Stimulated activated CD8-positive, alpha-beta memory T cell treated with anti-CD3 and anti-CD28 coated beads, Interleukin-4, amount 100 ng/mL, for 4 hours (primary cell): ENCODE measurements at places on chromosomes 3 and 15.

DNA sequence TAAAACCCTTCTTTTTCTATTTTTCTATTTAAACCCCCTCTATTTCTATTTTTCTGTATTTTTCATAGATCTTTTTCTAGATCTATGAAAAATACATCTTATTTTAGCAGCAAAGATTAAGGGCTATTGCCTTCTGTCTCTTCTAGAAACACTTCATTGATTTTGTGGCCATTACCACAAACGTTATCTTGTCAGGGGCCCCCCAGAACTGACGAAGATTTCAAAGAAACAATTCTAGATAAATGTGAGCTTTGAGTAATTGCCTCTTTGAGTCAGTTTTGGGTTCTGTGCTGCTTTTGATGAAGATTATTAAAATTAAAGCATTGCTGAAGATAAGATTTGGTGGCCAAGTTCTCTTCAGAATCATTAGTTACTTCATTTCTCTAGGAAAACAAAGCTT, 279.6 kb upstream of the PEX5L start:
- DNase-seq: no peak

GRCh38 chr3:42732829-42733459, 30.3 kb upstream of the HHATL start:
- DNase-seq: no peak

DNA sequence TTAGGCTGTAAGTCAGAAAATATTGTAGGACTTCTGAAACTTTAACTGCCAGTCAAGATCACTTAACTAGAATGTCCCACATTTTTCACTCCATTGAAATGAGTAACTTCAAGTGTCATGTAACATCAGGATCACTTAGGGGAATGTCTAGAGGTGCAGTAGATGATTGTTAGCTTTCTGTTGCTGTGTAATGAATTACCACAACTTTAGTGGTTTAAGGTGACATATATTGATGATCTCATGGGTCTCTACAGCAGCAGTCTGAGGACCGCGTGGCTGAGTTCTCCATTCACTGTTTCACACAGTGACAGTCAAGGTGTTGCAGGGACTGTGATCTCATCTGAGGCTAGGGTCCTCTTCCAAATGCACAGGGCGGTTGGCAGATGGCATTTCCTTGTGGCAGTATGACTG, 82.7 kb downstream of the SLC25A26 start:
- DNase-seq: no peak

- DNase-seq: no peak
These were observed 24.2 kb upstream of the LRRC34 start for GRCh38 chr3:169836942-169837275.

DNA sequence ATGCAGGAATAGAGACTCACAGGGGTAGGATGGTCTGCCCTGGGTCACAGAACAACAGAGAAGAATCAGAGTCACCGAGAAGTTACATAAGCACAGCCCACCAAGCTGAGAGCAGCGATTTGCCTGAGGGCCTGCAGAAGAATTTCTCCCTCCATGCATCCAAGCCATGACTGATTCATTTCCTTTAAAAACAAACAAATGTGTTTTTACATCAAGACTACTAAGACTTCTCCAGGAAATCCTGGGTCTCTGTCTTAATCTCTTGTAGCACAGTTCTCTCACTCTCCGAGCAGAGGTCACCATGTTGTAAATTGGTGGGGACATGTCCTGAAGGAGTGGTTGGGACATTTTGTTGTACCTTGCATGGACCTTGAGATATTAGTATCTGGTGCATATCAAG, 159.8 kb downstream of the THSD4 start:
- no peak for DNase-seq

DNA sequence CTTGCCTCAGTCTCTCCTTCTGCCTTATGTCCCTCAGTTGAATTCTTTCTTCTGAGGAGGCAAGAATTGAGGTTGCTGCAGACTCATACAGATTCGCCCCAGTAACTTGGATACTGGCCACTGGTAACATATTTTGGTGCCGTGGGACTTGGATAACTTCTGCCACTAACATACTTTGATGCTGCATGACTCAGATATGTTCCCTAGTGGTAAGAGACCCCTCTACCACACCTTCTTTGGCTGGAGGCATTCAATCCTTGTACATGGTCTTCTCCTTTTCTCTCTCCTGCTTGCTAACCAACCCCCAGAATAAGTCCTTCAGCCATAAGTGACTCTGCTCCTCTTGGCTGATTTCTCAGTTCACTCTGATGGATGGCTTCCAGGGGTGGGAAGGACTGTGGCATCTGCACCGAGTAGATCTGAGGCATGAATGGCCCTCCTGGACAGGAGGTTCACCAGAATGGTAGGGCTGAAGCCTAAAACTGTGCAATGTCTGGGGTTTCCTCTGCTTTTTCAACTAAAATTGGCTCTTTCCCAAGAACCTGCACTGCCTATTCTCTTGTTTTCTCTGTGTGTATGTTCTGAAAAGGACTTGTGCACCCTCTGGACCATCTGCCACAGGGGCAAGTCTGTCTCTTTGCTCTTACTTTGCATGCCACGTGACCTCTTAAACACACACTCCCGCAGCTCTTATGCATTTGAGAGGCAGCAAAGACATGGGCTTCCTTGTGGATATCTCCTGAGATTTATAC, 55.5 kb upstream of the FSTL1 start:
- no peak for DNase-seq

DNA sequence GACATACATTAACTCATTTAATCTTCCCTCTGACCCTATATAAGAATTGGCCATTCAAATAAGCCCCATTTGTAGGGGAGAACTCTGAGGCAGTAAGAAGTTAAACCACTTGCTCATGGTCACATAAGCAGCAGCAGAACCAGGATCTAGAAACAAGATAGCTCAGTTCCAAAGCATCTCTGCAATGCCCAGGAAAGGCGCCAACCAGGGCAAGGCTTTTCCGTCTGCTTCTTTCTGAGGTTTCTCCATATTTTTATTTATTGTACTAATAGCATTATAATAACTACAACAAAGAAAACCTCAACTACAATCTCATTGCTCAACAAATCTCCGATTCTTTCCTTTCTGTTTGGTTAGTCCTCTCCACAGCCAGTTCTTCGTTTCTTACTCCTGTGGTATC, 4.3 kb upstream of the UBE2E2 start:
- DNase-seq: no peak

GRCh38 chr3:71843071-71843470, 58.1 kb upstream of the PROK2 start:
- no peak for DNase-seq

DNA sequence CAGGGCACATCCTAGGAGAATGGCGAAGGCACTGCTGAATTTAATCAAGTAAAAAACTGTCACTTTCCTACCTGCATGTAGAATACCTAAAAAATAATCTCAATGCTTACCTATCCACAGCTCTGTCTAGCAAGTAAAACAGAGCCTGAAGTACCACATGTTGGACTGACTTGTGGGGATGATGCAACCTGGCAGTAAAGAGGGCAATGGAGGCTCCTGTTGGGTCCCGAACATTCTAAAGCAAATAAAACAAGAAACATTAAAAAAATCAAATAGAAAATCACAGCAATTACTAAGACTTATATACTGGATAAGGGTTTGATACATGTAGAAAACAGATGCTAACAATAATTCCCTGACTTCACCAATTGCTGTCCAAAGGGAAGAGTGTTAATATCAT, 56.1 kb downstream of the PTPN9 start:
- DNase-seq: no peak

GRCh38 chr3:193816656-193817311, 223.8 kb downstream of the OPA1 start:
- no peak for DNase-seq
